ENCODE measurements at places on chromosomes 16 and 17.
A peak's percentile ranks its signal among the peaks of the same experiment; 100 is the strongest.

DNA sequence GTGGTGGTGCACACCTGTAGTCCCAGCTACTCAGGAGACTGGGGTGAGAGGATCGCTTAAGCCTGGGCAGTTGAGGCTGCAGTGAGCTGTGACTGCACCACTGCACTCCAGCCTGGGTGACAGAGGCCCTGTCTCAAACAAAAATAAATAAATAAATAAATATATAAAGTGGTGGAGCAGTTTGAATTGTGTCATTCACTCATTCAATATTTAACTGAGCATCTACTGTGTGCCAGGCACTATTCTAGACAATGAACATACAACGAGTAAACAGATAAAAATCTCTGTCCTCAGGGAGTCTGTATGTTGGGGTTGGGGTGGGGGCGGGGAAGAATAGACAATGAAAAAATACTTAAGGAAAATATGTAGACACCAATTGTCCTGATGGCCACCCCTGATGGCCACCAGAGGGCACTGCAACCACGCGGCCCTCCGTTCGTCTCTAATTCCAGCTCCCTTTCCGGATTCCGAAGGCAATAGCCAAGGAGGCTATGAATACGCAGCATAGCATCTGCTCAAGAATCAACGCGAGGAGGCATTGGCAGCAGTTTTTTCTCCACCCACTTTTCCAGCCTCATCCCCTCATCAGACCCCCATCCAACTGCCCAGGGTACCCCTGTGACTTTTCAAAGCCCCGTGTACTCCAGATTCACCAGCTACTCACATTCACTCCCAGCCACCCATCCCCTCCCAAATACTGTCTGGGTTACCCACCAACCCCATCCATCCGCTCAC is 21.4 kb downstream of the QPRT start:
- peak; percentile 65 for DNase-seq

GRCh38 chr17:36144014-36144413 is 32.4 kb downstream of the TBC1D3B start:
- DNase-seq: no peak

DNA sequence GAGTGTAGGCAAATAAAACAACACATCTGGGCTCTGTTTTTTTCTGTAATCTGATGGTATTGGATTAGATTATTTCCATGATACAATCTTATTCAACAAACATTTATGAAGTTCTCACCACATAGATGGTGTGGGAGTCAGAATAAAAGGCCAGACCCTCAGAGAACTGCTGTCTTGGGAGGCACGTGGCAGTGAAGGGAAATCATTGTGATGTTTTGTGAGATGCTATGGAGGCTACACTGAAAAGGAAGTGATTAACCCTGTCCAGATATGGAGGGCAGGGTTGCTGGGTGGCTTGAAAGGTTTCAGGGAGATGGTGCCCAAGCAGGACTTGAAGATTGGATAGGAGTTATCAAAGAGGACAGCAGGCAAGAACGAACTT is 35.6 kb downstream of the DHRS7B start:
- no peak for DNase-seq

- DNase-seq: no peak
Measured at GRCh38 chr17:31657876-31658275, 201.2 kb downstream of the COPRS start.

DNA sequence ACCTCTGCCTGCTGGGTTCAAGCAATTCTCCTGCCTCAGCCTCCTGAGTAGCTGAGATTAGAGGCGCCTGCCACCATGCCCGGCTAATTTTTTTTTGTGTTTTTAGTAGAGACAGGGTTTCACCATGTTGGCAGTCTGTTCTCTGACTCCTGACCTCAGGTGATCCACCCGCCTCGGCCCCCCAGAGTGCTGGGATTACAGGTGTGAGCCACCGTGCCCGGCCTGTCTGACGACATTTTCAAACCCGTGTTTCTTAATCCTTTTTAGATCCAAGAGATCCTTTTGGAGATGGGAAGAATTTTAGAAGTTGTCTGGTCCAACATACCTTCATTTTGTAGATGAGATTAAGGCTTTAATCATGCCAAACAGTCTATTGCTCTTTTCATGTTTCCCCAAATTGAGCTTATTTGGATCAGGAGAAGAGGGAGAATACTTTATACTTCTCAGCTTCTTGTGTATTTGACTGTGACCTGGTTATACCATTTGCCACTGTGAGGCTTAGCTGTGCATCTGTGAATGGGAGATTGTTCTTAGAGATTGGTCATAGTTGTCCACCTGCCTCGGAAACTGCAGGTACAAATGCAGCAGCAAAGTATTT is 25.8 kb downstream of the USP10 start:
- DNase-seq: no peak

- DNase-seq: peak; percentile 45
Measured at GRCh38 chr16:2520784-2521531, 787 bp downstream of the AMDHD2 start.

GRCh38 chr16:7805686-7806396 is 473.2 kb downstream of the RBFOX1 start:
- no peak for DNase-seq

DNA sequence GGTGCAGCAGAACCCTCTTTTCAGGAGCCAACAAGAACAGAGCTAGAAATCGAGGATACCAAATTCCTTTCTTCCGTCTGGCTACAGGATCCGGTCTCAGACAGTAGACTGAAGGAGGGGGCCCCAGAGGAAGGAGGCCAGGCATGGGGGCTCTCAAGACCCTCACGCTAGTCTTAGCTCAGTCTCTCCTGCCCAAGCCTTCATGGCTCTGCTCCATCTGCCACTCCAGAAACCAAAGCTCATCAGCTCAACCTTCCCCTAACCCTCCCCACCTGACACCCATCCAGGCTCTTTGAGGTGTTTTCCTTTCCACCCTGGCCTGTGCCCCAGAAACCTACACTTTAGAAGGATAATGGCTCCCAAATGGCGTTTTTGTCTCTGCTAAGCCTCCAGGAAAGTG is 6.2 kb upstream of the TMEM92 start:
- DNase-seq: no peak

- DNase-seq: no peak
Measured at GRCh38 chr17:72387487-72387886, 266.7 kb downstream of the SOX9 start.

DNA sequence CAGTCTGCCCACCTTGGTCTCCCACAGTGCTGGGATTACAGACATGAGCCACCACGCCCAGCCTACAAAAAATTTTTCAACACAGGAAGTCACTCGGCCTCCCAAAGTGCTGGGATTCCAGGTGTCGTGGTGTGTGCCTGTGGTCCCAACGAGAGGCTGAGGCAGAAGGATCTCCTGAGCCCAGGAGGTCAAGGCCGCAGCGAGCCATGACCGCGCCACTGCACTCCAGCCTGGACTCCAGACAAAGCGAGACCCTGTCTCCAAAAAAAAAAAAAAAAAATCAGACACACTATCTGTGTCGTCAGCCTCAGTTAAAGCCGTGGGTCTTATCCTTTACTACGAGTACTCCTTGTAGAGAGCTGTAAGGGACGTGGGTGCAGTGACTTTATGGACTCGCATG is 15.8 kb downstream of the USP22 start:
- no peak for DNase-seq

GRCh38 chr16:29825145-29826044 is 5.1 kb downstream of the MVP start:
- DNase-seq: no peak

DNA sequence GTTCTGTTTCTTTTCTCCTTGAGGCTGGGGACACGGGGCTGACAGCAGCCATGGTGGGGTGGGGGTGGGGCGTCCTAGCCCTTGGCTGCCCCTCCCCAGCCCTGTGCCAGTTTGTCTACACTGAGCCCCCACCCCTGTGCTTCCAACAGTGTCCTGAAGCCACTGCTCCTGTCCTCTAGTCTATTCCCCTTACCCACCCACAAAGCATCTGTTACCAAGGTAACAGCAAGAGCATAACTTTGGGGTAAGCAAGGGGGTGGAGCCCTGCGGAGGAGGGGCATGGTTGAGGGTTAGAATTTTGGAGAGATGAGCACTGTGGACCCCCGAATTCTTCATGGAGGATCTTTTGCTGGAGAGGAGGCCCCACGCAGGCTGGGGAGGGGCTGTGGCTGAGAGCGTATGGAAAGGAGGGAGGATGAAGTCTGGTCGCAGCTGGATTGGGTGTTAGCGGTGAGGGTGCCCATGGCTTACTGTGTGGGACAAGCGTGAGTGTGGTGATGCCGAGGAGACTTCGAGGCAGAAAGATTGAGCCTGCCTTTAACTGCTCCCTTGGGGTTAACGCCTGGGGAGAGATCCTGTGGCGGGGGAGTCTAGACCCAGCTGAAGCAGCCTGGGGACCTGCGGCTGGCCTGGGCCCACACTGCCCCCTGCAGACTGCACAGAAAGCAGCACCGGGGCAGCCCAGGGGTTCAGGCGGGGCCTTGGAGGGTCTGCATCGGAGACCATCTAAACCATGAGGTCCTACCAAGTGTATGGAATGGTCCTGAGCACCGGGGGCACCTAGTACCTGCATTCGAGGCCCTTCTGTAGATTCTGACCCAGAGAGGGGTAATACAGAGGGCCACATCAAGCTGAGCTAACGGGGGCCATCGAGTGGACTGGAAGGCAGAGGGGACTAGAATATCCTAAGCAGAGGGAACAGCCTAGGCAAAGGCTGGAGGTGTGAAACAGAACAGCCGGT is 6.1 kb upstream of the STAC2 start:
- DNase-seq: peak; percentile 48

- no peak for DNase-seq
Measured at GRCh38 chr17:72267601-72268000, 146.8 kb downstream of the SOX9 start.

DNA sequence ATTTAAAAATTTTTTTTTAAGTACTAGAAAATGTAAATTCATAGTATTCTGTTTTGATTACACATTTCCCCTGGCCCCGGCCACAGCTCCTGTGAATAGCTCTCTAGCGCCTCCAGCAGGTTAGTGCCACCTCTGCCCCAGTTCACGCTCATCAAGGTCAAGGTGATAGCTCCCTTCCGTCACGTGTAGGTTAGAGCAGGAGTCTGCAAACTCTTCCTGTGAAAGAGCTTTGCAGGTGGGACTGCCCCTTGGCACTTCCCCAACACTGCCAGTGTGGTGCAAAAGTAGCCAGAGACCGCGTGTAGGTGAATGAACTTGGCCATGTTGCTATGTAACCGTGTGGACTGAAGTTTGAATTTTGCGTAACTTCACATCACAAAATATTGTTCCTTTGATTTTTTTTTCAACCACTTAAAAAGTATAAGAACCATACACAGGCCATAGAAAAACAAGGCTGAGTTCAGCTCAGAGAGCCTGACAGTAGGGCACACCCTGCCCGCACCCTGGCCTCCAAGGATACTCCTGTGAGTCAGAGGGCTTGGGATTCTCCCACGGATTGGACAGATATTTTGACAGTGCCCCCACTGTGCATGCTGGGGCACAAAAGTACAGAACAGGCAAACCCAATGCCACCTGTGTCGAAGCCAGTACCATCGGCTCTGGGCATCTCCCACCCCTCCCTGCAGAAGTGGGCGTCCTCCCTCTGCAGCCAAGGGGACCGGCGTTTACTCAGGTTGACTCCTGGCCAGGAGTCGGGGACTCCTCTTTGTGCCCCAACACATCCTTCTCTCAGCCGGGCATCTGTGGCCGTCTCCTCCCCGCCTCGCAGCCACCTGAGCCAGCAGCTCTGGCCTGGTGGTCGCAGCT is 92.0 kb upstream of the CHMP6 start:
- DNase-seq: peak; percentile 59

GRCh38 chr17:78873519-78874340 is 29.3 kb downstream of the CEP295NL start:
- no peak for DNase-seq

- DNase-seq: no peak
Measured at GRCh38 chr17:64455993-64456885, 7.3 kb downstream of the MILR1 start.

DNA sequence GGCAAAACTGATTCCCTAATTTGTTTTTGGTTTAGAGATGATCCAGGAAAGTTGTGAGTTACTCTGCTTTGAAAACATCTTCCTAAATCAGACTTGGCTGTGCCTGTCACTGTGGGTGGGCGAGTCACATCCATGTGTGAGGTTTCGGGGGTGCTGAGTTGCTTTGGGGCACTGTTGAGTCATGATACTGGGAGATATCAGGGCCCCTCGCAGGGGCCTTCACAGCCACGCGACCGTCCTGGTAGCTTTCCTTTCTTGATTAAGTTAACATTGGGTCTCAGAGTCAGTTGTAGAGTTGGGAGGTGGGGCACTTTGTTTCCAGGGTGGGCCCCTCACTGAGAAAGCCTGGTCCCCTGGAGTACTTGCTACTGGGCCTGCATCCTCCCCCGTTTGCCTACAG is 58.3 kb upstream of the LGALS9 start:
- DNase-seq: no peak

GRCh38 chr16:8554881-8555280 is 35.4 kb downstream of the TMEM114 start:
- no peak for DNase-seq

DNA sequence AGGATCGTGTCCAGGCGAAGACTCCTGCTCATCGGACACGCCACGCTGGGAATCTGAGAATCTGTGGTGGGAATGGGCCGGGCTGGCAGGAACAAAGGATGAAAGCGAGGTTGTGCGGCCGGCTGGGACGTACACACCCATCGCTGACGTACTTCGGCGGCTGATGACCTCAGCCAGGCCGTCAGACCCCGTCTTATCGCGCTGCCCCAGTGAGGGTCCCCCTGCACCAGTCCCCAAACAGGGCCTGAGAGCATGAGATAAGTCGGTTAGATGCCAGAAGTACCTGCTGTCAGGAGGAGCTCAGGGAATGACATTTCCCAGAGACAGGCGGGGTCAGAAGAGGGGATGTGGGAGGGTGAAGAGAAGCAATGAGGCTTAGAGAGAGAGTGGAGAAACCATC is 16.0 kb upstream of the SP6 start:
- no peak for DNase-seq

DNA sequence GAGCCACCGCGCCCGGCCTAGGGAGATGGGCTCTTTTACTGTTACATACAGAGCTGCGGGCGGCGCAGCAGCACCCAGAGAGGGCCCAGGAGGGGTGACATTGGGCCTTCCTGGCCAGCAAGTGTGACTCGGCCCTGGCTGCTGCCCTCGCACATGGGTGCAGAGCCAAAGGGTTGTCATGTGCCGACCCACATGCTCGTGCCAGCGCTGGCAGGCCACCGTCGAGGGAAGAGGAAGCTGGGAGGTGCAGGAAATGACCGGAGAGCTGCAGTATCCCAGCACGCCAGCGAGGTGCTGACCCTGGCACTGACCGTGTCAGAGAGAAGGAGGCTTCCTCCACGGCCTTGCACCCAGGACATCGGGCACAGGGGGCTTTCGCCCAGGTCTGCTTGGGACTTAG is 8.0 kb downstream of the ENDOV start:
- no peak for DNase-seq

- DNase-seq: no peak
Measured at GRCh38 chr16:4360538-4361021, 9.5 kb upstream of the PAM16 start.

Measured in effector CD8-positive, alpha-beta T cell (primary cell).